ENCODE measurements at places on chromosomes 7 and 10.

GRCh38 chr10:42936580-42936979, 140.3 kb upstream of the RET start:
- DNase-seq = no peak

GRCh38 chr7:97002555-97003261, 2.6 kb upstream of the DLX6 start:
- no peak for DNase-seq

DNA sequence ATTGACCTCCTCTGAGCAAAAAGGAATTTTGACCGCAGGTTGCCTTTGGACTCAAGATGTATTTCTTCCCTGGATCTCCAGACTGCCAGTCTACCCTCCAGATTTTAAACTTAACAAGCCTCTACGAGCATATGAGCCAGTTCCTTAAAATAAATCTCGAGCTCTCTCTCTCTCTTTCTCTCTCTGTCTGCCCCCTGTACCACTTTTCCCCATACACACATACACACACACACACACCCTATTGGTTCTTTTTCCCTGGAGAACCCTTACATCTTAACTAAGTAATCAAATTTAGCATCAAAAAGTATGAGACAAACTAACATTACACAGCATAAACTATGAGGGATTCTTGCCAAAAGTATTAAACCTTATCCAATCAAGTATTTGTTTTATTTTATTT, 11.4 kb downstream of the BCAP29 start:
- DNase-seq = no peak

DNA sequence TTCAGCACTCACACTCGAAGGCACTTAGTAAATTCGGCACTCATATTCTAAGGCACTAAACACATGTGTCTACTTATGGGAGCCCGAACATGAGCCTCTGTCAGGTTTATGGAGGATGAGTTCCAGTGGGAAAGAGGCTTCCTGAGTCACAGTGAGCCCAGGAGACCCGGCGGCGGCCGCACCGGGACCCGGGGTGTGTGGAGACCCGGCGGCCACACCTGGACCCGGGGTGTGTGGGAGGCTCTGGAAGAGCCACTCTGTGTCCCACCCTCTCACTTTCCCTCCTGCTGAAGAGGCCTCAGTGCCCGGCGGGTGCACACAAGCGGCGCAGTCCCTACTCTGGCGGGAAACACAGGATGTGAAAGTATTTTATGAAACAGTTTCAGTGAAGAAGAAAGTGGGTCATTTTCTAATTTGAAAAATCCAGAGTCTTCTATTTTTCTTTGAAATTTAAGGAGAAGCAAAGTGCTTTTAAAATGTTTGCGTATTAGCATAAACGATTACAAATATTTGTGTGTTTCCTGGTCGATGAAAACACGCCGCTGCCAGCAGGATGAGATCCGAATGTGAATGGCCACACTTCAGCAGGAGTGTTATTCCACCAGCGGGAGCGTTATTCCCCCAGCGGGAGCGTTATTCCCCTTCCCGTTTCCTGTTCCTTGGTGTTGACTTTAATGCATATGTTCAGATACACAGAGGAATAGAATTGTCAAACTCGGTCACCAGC, 625.1 kb downstream of the DNAJB6 start:
- no peak for DNase-seq

DNA sequence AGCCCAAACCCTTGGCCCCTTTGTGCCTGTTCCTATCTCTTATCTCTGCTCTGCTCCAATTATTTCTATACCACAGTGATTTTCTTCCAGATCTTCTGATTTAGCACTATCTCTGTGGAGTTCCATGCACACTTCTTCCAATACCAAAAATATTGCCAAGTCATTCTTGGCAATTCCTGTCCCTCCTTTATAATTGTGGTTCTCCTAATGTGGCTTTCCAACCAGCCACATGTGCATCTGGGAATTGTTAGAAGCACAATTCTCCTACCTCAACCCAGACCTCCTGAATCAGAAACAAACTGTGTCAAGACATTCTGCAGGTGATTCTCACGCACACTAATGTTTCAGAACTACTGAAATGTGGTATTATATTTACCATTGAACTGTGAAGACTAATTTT, 447.8 kb upstream of the IGFBP3 start:
- DNase-seq = no peak

- no peak for DNase-seq
Measured at GRCh38 chr10:21520949-21521348, 4.5 kb downstream of the SKIDA1 start.

DNA sequence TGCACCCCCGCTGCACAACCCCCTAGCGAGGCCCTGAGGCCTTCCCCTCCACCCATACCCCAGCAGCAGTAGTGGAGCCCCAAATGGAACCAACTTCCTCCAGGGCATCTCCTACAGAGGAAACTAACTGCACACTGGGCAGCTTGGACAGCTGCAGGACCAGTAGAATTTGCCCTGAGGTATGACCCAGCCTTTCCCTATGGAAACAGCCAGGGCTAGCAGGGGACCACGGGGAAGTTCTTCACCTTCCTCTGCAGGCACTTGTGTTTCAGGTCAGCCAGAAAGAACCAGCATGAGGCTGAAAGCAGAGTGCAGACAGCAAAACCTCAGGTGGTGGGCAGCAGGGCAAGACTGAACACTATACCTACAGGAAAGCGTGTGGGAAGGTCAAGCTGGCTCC, 5.7 kb upstream of the EEPD1 start:
- DNase-seq = no peak

DNA sequence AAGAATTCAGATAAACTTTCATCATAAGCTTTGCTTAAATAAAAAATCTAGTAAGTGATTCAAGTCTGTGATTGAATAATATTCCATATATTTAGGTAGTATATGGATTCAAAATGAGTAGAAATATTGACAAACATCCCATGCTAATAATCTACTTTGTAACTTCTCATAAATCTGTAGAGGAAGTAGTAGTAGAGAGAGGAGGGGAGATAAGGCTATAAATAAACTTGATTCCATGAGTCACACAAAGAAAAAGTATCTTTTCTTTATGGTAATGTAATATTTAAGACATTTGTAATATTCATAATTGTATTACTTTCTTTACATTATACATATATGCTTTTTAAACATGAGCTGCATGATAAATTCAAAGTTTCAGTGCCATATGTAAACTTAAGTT, 25.6 kb upstream of the CD36 start:
- peak; percentile 38 for DNase-seq

- no peak for DNase-seq
Measured at GRCh38 chr10:56181607-56182006, 179.5 kb downstream of the ZWINT start.

DNA sequence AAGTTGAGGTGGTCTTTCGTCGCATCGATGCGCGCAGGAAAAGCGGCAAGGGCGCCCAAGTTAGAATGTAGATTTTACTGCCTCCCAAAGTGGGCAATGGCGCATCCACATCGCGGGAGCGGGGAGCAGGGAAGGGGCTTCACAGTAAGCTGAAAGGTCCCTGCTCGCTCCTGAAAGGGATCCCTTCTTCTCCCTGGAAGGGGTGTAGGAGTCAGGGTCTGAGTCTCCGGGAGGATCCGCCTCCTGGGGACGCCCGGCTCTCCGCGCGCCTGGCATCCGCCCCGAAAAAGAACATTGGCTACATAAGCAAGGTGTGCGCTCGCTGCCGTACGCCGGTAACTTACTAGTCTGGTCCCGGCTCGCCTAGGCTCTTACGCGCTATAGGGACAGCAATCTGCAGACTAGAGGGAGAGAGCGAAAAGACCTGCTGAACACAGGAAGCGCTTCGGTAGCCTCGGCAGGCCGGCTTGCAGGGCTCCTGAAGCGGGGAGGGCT, 804 bp downstream of the UNC5B start:
- DNase-seq = peak; percentile 73

DNA sequence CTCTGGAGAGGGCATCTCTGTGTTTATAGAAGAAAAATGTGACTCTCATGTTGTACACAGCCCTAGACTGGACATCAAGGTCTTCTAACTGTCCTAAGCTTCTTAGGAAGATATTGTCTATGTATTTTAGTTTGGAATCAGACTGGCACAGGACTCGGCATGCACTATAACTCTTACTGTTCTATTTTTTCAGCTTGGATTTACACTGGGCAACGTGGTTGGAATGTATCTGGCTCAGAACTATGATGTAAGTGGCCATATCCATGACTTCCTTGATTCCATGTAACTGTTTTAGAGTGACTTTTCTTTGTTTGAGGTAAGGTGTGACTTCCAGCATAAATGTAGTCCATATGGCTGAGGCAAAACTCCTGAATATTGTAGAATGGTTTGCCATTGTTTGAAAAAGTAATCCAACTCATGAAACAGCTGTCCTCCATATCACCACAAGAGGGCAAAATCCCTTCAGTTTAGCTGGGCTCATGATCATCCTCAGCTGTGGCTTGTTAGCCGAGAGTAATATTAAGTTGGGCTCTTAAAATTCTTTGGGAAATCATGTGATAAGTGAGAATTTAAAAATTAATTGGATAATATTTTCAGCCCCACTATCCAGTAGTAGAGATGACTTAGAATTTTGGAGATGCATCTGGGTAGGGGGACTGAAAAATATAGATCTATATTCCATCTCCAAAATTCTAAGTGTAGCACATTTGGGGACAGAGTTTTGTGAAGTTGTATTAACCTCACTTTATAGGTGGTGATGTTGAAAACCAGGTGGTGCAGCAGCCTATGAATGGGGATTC, 10.4 kb downstream of the STMP1 start:
- DNase-seq = peak; percentile 82

DNA sequence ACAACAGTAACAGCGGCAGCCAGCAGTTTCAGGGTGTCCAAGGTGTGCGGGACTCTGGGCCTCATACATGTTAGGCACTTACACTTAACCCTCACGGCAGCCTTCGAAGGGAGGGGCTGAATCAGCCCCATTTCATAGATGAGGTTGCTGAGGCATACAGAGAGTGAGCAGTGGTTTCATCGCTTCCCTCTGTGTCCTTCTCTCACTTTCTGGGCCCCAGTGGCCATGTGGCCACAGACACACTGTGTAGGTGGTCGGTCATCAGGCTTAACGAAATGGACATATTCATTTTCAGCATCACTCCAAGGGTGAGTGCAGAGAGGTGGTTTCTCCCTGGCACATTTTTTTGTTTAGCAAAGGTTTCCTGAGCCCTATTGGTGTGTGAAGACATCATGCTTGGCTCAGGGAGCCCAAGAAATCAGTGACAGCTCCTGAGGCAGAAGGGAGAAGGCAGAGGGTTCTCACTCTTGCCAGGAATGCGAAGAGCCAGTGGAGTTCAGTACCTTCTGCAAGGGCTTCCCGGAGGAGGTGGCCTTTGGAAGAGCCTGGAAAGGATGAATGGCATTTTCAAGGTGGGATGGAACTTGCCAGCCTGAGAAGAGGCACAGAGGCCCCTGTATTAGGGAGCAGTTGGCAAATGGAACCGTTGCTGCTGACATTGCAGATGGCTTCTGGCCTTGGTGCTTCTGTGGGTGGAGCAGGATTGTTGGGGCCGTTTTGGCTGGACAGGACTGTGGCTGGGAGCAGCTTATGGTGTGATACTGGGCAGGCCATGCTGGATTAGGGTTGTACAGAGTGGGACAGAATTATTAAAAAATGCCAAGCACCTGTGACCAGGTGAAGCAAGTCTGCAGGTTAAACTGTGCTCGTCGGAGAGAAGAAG, 61.7 kb upstream of the PPIF start:
- no peak for DNase-seq

DNA sequence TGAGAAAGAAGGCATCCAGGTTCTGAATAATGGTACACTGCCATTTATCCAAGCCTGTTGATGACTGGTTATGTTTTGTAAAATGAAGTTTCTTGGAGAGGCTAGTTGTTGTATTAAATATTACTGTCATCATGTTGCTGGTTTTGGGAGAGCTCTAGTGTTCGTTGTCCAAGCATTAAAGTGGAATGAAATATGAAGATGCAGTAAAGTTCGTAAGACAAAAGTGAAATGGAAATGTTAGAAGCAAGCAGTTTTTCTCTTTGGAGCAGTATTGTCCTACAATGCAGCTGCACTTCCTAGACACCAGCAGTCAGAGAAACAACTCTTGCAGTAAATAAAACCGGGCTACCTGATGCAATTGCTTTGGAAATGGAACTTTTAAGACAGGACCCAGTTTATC, 156.8 kb upstream of the FZD1 start:
- no peak for DNase-seq

DNA sequence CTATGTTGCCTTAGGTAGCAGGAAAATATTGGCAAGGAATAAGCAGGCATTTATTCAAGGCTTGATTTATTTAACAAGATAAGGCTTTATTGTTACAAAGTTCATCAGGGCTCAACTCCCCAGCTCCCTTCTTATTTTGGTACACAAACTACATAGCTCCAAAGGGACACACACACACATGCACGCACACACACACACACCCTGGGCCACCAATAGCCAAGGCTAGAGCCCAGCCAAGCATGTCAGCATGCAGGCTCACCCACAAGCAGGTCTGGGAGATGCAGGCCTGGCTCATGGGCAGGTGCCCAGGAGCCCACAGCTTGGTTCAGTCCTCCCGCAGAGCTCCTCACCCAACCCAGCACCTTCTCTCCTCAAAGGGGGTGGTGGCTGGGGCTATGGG, 23.4 kb downstream of the LEP start:
- no peak for DNase-seq

- no peak for DNase-seq
Measured at GRCh38 chr10:116857156-116857555, 7.9 kb downstream of the ENO4 start.

- no peak for DNase-seq
Measured at GRCh38 chr10:103676058-103676785, 179.2 kb downstream of the SH3PXD2A start.

DNA sequence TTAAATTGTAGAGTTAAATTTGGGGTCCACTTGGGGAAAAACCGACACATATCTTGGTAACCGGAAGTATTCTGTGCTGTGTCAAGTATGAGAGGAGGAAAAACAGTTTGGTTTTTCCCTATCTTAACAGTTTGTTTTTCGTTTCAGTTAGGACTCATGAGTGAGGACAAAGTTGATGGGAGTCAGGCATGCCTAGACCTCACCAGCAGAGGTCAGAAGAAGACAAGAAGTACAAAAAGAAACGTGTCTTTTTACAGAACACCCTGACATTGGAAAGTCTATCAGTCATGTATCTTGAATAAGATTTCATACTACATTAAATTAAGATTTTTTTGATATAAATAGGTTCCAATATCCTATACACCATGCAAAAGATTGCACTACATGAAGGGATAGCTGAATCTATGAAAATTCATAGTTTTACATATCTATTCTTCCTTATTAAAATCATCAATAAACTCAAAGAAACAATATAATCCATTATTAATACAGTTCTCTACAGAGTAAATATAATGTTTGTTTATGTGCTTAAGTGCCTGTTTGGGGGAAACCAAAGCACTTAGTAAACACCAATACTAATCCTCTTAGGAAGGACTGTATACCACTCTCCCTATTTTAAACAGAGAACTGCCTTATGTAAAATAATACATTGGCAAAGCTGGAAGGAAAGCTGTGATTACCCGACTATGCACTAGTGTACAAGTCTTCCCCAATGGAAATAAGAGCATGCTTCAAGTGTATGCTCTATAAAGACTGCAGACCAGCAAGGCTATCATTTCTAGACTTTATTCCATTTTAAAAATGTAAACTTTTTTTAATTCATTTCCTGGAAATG, 95.6 kb downstream of the USP6NL start:
- DNase-seq = peak; percentile 89
